ENCODE measurements at places on chromosomes 2 and 18.

GRCh38 chr2:204072443-204073324 is 136.1 kb downstream of the ICOS start:
- peak; percentile 71 for DNase-seq

GRCh38 chr2:146209842-146210275 is 1635.0 kb upstream of the ACVR2A start:
- DNase-seq: no peak

- DNase-seq: no peak
Observed at GRCh38 chr2:194314042-194314441, 1343.0 kb upstream of the SLC39A10 start.

DNA sequence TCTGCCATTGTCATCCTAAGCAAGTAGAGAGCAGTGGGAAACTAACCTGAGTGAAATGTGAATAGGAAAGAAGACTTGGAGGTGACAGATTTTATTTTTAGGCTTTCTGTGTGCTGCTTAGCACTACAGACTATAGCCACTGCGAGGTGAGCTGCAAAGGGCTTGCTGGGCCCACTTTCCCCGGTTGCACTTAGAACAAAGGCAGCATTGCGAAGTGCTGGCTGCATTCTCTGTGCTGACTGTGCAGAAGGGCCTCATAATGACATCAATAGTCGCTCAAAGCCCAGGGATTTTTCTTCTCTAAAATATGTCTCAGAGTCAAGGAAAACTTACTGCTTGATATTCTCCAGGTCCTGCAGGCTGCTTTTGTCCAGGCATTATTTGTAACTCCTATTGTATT is 592.1 kb downstream of the TDRD15 start:
- no peak for DNase-seq

- no peak for DNase-seq
Observed at GRCh38 chr2:169137924-169138323, 68.6 kb downstream of the DHRS9 start.

DNA sequence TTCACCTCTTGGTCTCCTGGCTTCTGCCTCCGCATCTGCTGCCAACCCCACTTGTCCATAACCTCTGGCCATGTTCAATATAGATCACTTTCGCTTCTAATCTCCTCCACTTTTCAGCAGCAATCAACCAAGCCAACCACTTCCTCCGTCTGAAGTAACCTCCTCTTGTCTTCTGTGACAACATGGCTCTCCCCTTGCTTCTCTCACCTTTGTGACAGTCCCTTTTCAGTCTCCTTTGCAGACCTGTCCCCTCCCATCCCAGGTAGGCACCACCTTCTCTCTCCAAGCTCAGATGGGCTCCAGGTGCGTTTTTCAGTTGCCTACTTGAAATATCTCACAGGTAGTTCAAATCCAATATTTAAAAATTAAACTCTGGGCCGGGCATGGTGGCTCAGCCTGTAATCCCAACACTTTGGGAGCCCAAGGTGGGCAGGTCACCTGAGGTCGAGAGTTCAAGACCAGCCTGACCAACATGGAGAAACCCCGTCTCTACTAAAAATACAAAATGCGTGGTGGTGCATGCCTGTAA is 4.7 kb upstream of the PSD4 start:
- no peak for DNase-seq

- no peak for DNase-seq
Observed at GRCh38 chr2:137252934-137253333, 487.6 kb downstream of the THSD7B start.

- DNase-seq: no peak
Observed at GRCh38 chr18:63444580-63444979, 22.3 kb upstream of the VPS4B start.

DNA sequence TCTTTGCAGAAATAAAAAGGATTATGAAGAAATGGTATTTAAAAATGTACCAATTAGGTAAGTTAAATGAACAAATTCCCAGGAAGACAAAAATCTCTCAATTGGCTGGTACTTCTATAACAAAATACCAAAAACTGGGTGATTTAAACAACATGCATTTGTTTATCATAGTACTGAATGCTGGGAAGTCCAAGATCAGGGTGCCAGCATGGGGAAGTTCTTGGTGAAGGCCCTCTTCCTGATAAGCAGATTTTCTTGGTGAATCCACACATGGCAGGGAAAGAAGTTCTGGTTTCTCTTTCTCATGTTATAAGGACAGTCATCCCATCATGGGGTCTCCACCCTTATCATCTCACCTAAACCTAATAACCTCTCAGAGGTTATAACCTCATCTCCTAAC is 271.6 kb upstream of the SETBP1 start:
- DNase-seq: no peak

DNA sequence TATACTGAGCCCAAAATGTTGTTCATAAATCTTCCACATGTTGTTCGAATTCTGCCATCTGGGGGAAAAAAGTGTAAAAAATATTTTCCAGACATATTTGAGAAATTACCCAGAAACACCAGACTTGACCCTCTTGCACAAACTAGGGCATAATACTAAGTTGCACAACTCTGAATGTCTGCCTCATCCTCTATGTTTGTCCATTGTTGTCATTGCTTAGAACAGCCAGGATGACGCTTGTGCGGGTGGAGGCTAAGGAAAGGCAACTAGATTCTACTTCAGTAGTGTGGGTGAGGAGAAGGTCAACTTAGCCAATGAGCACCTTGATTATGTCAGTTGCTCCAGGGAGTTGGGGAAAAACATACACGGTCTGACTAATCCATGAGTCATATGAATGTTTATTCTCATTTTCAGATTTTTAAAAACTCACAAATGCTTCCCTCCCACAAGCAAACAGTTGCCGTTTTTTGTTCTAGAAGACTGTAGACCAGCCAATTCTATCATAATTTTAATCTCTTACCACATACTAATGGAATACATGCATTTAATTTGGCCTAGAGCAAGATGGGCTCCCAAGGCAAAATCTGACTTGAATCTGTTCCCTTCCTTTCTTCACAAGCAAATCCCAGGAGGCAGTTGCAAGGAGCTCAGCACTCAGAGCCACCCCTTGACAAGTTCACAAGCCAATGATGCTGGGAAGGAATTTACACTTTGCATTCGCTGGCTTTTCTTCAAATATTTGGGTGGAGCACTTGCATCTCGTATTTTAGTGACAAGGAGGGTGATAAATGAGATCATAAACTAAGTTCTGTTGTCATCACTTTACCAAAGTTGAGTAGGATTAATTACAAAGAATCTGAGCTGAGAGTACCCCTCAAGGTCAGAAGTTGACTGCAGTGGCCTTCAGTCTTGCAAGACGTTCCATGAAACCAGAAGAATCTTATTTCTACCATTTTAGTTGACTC is 163.2 kb upstream of the TWIST2 start:
- no peak for DNase-seq

GRCh38 chr2:51018145-51018544 is 13.8 kb downstream of the NRXN1 start:
- no peak for DNase-seq

DNA sequence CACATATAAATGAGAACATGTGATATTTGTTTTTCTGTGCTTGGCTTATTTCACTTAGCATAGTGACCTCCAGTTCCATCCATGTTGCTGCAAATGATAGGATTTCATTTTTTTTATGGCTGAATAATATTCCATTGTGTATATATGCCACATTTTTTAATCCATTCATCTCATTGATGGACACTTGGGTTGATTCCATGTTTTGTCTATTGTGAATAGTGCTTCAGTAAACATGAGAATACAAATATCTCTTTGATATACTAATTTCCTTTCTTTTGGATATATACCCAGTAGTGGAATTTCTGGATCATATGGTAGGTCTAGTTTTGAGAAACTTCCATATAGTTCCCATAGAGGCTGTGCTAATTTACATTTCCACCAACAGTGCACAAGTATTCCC is 3.7 kb upstream of the NEMP2 start:
- no peak for DNase-seq

DNA sequence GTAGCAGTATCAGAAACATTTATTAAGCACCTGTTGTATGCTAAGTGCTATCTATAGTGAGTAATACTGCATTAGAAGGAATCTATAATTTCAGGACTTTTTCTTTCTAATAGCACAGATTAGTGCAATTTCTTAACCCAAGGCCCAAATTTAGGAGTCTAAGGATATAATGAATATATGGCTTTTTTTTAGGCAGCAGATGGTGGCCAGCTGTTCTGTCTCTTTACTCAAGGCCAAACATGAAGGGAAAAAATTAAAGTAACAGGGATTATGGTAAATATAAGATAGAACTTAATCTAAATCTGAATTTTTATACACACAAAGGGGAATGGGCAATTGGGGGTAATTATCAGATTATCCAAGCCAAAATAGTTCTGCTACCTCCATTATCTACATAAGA is 230.6 kb upstream of the SP5 start:
- DNase-seq: no peak

- no peak for DNase-seq
Observed at GRCh38 chr2:120508567-120509041, 162.7 kb downstream of the INHBB start.

- no peak for DNase-seq
Observed at GRCh38 chr2:233603520-233603919, 13.9 kb upstream of the UGT1A8 start.

GRCh38 chr2:27320958-27321543 is 1.8 kb downstream of the MPV17 start:
- DNase-seq: no peak

GRCh38 chr2:186570604-186571003 is 19.3 kb upstream of the ITGAV start:
- DNase-seq: no peak

- DNase-seq: peak; percentile 29
Observed at GRCh38 chr2:43676322-43677050, at the start of gene C1GALT1C1L. Gene C1GALT1C1L, minus strand, starts transcription at chr2:43676429. Its CDS starts 107 bp downstream, at chr2:43676322.

DNA sequence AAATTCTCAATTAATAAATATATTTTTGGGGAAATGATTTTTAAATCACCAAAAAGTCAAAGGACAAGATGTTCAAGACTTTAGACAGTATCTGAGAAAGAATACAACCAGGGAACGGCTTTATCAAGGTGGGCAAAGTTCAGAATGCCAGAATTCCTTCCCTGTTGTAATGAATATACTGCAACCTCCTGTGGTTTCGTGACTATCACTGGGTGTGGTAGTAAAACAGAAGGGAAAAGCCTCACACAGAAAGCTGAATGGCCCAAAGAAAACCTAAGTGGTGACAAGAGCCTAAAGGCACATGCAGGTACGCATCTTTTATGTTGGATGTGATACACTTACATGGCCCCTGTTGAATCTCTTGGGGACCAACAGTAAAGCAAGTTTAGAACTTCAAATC is 37.1 kb downstream of the MBD2 start:
- no peak for DNase-seq

- no peak for DNase-seq
Observed at GRCh38 chr2:113894156-113894743, 4.4 kb downstream of the ACTR3 start.

DNA sequence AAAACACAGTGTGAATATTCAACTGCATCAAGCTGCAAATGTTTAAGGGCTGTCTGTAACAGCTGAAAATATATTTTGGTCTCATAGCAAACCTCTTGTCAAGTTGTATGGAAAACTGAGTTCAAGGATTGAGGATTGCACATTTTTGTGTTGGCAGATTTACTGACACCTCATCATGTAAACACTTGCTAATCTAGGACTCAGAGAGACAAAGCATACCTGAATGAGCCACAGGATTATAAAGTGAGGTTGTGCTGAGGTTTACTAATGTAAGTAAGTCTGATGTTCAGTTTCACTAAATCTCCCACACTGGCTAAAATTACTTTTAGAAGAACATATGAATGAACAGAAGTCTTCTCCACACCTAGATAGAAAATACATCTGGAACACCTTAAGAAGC is 1993.1 kb upstream of the CELF4 start:
- DNase-seq: no peak

- no peak for DNase-seq
Observed at GRCh38 chr18:52337276-52337675, 2.7 kb upstream of the DCC start.

DNA sequence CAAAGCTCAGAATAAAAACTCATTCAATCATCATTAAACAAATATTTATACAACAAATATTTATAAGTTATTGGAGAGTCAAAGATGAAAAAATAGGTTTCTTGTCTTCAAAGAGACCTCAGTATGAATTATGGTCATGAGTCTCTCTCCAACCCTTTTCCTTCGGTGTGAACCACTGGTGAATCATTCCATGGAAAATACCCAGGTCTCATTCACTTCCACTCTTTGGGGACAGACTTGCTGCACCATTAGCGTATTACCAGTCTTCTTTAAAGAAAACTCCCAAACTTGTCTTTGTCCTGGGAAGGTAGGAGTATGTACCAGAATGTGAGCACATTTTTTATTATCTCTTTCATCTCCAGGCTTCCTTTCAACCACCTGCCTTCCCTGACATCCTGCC is 257.4 kb upstream of the RBMS1 start:
- DNase-seq: no peak

- DNase-seq: no peak
Observed at GRCh38 chr2:166329465-166329864, 46.3 kb downstream of the SCN9A start.

- DNase-seq: no peak
Observed at GRCh38 chr2:128754246-128754724, 435.6 kb upstream of the HS6ST1 start.

GRCh38 chr18:35694808-35695207 is 113.3 kb downstream of the GALNT1 start:
- no peak for DNase-seq

GRCh38 chr18:49071317-49071716 is 120.6 kb upstream of the SMAD7 start:
- DNase-seq: no peak

- DNase-seq: no peak
Observed at GRCh38 chr2:15674637-15675455, 83.2 kb downstream of the DDX1 start.

- DNase-seq: no peak
Observed at GRCh38 chr2:196275646-196276352, 104.4 kb upstream of the STK17B start.

DNA sequence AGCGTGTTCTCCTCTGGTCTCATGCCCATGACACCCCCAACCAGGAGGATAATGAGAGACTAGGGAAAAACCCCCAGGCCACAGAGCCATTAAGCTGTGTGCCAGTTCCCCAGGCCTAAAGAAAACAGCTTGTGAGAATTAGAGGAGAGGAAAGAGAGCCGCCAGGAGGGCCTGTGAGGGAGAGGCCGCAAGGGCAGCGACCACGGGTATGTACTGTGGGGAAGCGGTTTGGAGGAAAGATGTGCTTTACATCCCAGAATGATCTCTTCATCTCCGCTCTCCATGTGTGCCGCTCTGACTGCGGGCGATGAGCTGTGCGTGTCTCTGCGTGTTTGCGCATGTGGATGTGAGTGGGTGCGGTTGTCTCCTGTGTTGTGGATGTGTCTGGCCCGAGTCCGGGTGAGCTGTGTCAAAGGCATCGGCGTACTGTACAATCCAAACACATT is 82.9 kb downstream of the DYSF start:
- no peak for DNase-seq

DNA sequence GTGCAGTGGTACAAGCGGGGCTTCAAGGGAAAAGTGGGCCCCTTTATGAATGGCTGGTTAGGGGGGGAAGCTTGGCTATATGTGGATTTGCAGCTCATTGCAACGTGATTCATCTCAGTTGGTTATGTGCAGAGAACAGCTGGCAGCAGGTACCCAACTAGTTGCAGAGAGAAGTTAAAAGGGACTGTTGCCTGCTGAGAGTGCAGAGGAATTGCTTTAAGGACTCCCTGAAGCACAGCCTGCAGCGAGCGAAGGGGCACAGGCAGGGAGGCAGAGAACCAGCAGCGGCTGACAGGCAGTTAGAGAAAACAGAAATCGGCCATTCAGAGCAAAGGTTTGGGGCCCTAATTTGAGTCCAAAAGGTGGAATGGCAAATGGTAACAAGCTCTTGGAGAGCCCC is 278.2 kb upstream of the LYPD1 start:
- DNase-seq: no peak

GRCh38 chr18:58848685-58849084 is 16.0 kb upstream of the ZNF532 start:
- DNase-seq: no peak

Measured in stimulated activated CD4-positive, alpha-beta T cell treated with anti-CD3 and anti-CD28 coated beads, Interleukin-4, amount 100 ng/mL, for 4 hours (primary cell).